ENCODE measurements at places on chromosomes 4 and X.

GRCh38 chr4:105210916-105211315, 64.2 kb downstream of the TET2 start:
- no peak for DNase-seq

- DNase-seq: no peak
These were observed 2.2 kb downstream of the PLXNB3 start for GRCh38 chrX:153766098-153766817.

DNA sequence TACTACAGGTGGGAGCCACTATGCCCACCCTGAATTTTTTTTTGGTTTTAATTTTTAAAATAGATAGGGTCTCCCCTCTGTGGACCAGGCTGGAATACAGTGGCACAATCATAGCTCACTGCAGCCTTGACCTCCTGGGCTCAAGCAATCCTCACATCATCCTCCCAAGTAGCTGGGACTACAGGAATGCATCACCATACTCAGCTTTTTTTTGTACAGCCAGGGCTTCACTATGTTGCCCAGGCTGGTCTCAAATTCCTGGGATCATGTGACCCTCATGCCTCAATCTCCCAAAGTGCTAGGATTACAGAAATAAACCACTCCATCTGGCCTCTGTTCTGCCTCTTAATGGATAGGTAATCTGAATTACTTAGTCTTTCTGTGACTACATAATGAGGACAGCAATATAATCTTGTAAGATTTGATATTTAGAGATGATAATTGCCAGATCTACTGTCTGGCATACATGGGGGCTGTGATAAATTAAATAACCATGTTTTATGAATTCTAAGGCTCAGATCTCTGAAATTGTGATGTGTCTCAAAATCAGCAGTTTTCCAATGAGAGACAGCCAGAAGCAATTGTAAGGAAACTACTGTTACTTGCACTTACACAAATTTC, 26.7 kb downstream of the PDS5A start:
- DNase-seq: peak; percentile 57

- DNase-seq: no peak
These were observed 92.0 kb downstream of the CHRDL1 start for GRCh38 chrX:110703641-110704040.

- DNase-seq: no peak
These were observed 325.6 kb downstream of the FRMPD4 start for GRCh38 chrX:12463873-12464272.

DNA sequence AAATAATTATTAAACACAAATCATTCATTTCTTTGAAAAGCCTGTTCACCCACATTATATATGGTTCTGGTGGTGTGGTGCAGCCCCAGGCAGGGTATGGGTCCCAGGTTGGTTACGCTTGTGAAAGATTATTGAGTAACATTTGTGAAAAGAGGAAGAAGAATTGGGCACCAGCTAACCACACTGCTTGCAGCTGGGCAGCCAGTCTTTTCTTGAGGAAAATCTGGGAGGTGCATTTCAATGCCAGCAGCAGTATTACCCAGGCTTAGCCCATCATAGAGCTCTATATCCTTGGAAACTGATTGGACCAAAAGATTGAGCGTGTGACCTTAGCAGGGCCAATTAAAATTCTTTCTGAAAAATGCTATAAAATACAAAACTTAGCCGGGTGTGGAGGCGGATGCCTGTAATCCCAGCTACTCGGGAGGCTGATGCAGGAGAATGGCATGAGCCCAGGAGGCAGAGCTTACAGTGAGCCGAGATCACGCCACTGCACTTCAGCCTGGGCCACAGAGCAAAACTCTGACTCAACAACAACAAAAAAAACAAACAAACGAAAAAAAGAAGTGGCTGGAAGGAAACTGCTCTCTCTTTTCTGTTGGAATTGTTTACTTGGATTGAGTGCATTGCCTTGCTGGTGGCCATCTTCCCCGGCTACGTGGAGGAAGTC, 9.7 kb upstream of the PLAC8 start:
- no peak for DNase-seq

- no peak for DNase-seq
These were observed 71.1 kb upstream of the PHOX2B start for GRCh38 chr4:41819621-41820020.

DNA sequence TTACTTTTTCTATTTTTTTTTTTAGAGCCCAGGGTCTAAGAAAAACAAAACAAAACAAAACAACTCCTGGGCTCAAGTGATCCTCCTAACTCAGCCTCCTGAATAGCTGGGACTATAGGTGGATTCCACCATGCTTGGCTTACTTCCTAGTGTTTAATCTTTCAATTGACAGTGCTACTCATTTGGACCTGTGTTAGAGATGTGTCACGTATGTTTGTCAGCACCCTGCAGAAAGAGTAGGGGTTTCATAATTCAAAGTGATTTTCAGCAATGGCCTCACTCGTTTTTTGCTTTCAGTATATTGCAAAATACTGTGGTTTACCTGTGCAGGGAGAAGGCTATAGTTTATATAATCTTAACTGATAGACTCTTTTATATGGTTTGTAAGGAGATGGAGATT, 71.6 kb upstream of the TEX13D start:
- no peak for DNase-seq

- no peak for DNase-seq
These were observed 1383.3 kb upstream of the PCDH7 start for GRCh38 chr4:29336861-29337260.

GRCh38 chr4:36771411-36772153, 473.0 kb upstream of the NWD2 start:
- DNase-seq: no peak

DNA sequence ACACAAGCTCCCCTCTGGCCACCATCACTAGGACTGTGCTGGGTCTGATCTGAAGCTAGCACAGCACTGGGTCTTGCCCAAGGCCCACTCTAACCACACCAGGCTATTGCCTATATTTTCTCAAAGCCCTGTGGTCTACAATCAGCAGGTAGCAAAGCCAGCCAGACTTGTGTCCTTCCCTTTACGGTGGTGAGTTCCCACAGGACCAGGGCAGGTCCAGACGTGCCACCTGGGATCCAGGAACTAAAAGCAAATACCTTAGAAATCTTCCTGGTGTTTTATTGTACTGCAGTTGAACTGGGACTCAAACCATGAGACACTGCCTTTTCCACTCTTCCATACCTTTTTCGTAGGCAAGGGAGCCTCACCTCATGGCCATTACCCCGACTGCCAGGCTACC, 9.0 kb upstream of the MAGEC2 start:
- DNase-seq: no peak

GRCh38 chrX:129227366-129227765, 295.9 kb downstream of the SMARCA1 start:
- no peak for DNase-seq

GRCh38 chr4:42555828-42556227, 101.1 kb downstream of the ATP8A1 start:
- DNase-seq: no peak

GRCh38 chr4:86961116-86961515, 26.3 kb downstream of the AFF1 start:
- no peak for DNase-seq

DNA sequence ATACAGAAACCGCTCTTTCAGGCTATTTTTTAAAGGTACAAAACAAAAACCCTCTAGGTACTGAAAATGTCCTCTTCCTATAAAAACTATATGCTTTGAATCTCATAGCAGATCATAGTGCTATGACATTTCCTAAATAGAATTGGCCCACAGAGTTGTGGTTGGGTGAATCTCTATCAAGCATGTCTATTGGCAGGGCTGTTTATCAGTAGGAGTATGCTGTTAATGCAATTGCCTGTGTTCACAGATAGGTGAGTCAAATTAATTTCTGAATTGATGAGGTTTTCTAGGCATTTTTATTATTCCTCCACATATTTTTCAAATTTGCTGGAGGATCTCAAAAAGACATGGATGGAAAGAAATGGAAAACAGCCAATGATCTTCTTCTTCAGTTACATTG, 73.9 kb downstream of the QRFPR start:
- DNase-seq: no peak

- DNase-seq: no peak
These were observed 210.0 kb downstream of the HS3ST1 start for GRCh38 chr4:11218692-11219091.

GRCh38 chr4:80008351-80008750, 64.7 kb downstream of the ANTXR2 start:
- no peak for DNase-seq

DNA sequence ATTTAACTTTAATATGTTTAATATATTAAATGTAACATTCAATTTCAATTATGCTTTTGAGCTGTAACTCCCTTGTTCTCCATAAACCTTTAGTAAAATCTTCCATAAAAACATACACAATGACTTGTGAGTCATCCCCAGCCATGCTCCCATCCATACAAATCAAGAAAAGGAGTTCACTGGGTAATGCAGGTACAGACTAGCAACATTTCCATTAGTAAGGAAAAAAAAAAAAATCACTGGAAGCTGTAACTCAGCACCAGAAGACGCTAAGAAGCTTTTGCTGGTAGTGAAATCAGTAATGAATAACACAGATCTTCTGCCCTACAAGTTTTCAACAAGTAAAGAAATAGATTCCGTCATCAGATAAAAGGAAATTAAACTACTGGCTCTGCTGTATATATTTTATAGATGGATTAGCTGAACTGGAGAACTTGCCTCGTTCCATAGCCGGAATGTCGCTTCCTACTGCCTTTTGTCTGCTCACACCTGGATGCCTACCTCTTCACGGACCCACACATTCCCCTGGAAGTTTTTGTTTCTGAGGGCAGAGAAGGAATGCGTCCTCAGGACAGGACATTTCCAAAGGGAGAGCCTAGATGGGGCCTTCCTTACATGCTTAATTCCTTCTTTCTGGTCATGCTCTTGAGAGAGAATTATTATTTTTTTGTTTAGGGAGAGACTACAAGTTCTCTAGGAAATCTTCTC, 298.4 kb upstream of the ANKRD50 start:
- no peak for DNase-seq

- no peak for DNase-seq
These were observed 60.3 kb downstream of the DLG3 start for GRCh38 chrX:70504772-70505450.

- DNase-seq: no peak
These were observed 7.7 kb downstream of the NUDT9 start for GRCh38 chr4:87430038-87430437.

All from D721Med (cell line).